ENCODE measurements at places on chromosomes 5 and 9. TPM values are rescaled to one million over a fixed set of nuclear protein-coding genes. Genes with fewer than 3 reads are reported as not detected.

Gene ENTR1
- total RNA-seq = 52.5 TPM

Gene FBP2
- 2.0 TPM for total RNA-seq

- DNase-seq = no peak
Measured at GRCh38 chr5:167720676-167721260, 570.7 kb upstream of the WWC1 start.

GRCh38 chr9:131812116-131812790 is 72.4 kb upstream of the RAPGEF1 start:
- DNase-seq = no peak

- DNase-seq = no peak
Measured at GRCh38 chr5:78527054-78527859, 121.3 kb downstream of the LHFPL2 start.

- DNase-seq = no peak
Measured at GRCh38 chr5:180097163-180097894, 25.8 kb upstream of the RNF130 start.

All from prostate gland (tissue), 2 donors.